ENCODE measurements at places on chromosomes 11 and 22. TPM values are rescaled to one million over a fixed set of nuclear protein-coding genes. Genes with fewer than 3 reads are reported as not detected.

- no peaks in the 10 kb centered on the region for H3K27me3 ChIP-seq
- H3K27ac ChIP-seq = no peak overlapping the region
- no peak overlapping the region for H3K4me3 ChIP-seq
- H3K36me3 ChIP-seq = peaks cover 52% of the 10 kb centered on the region
Observed at GRCh38 chr22:27986459-27986858, 67.4 kb upstream of the PITPNB start.

Gene KCNJ4
- total RNA-seq = not detected

Gene PSMA1
- 109 TPM for total RNA-seq

DNA sequence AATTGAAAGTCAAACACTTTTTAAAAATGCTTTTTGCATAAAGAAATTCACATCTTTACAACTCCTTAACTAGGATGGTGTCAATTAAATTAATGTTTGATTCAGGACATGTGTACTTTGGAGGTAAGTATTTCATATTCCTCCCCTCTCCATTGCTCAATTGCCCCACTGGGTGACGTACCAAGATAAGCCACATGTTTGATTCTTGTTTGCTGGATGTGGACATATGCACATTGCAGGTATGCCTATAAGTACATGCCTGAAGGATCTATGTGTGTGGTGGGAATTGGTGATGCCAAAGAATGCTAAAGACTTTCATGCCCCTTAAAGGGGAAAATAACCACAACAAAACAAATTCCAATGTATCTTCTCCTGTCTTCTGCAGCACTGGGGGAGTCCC, 5.8 kb downstream of the CD44 start:
- peaks cover 88% of the 10 kb centered on the region for H3K4me1 ChIP-seq
- no peak for DNase-seq
- no peaks in the 10 kb centered on the region for H3K36me3 ChIP-seq
- H3K4me3 ChIP-seq = no peak overlapping the region

GRCh38 chr11:19679952-19680828, 32.4 kb upstream of the NAV2 start:
- H3K36me3 ChIP-seq = no peaks in the 10 kb centered on the region
- peak overlapping the region; percentile 20 for H3K4me3 ChIP-seq
- DNase-seq = peak; percentile 97
- H3K27me3 ChIP-seq = no peaks in the 10 kb centered on the region
- peak overlapping the region; percentile 85 for H3K27ac ChIP-seq
- peaks cover 81% of the 10 kb centered on the region for H3K4me1 ChIP-seq

GRCh38 chr22:17237038-17237668, 17.9 kb upstream of the ADA2 start:
- H3K4me3 ChIP-seq = peak overlapping the region; percentile 4
- no peak for DNase-seq
- H3K36me3 ChIP-seq = no peaks in the 10 kb centered on the region
- H3K27ac ChIP-seq = no peak overlapping the region
- H3K4me1 ChIP-seq = no peaks in the 10 kb centered on the region

Measured in esophagus muscularis mucosa (tissue), 4 donors.